ENCODE measurements at places on chromosomes 7 and 10.

DNA sequence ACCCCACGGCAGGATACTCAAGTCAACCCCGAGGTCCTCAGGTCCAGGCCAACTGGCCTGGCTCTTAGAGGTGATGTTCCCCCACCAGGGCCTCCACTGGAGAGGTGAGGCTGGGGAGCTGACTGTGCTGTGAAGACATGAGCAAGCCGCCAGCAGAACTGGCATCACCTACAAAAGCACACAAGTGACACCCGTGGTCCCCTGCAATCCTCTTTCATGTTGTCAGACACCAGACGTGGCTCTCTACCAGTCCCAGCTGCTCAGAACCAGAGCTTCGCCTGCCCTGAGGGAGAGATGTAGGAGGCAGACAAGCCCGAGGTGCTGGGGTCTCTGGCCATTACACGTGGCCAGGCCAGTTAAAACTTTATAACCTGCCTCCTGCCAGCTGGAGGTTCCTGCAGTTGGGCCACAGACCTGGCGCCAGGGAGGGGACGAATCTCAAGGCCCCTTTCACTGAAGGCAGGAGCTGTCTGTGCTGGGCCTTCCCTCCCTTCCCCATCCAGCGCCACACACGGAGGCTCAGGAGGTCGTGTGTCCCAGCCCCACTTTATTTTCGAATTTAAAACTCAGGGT, 2.2 kb downstream of the COMTD1 start:
- DNase-seq = no peak

DNA sequence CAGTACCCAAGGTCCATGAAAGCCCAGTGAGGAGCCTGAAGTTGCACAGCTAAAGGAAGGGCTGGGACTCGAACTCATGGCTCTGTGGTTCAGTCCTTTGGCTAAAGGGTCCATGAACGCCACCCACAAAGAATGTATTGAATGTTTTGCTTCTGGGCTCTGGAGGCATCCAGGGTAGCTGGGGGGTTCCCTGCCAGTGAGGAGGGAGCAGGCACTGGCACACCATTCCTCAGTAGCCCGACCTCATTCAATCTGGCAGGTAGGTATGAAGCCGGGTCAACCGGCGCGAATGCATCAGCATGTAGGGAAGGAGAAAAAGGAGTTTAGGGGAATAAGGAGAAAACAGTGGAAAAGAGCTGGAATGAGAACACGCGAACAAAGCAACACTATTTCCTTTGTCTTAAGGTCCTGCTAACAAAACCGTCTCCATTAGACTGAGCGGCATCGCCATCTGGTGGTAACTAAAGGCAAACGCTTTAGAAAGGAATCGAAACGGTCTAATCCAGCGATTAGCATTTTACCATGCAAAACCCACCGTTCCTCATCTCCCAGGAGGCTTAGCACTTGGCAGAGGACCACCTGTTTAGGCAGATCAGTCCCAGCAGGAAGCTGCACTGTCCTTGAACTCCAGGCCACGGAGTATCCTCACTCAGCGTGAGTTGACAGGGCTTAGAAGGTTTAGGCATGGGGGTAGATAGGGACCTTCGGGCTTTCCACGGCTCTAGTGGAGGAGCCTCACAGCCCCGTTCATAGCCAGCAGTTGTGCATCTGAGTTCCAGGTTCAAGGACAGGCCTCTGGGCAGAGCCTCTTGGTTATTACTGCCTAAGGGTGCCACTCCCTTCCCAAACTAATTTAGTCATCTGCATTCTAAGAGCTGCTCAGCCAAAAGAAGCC, 122.8 kb downstream of the UBE2H start:
- DNase-seq = peak; percentile 69

- no peak for DNase-seq
These were observed 44.0 kb downstream of the CAPZA2 start for GRCh38 chr7:116906391-116906790.

- no peak for DNase-seq
These were observed 28.5 kb downstream of the NPS start for GRCh38 chr10:127577376-127578258.

DNA sequence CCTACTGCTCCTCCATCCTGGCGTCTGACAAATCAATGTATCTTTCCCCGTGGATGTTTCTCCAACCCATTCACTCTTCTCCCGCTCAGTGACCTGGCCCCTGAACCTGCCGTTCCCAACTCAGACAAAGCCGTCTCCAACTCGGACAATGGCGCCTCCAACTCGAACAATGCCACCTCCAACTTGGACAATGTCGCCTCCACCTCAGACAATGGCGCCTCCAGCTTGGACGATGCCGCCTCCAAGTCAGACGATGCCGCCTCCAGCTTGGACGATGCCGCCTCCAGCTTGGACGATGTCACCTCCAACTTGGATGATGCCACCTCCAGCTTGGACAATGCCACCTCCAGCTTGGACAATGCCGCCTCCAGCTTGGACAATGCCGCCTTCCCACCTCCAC, 608.6 kb downstream of the DNAJB6 start:
- DNase-seq = no peak

- no peak for DNase-seq
These were observed 152.0 kb downstream of the MACC1 start for GRCh38 chr7:20064974-20065862.

DNA sequence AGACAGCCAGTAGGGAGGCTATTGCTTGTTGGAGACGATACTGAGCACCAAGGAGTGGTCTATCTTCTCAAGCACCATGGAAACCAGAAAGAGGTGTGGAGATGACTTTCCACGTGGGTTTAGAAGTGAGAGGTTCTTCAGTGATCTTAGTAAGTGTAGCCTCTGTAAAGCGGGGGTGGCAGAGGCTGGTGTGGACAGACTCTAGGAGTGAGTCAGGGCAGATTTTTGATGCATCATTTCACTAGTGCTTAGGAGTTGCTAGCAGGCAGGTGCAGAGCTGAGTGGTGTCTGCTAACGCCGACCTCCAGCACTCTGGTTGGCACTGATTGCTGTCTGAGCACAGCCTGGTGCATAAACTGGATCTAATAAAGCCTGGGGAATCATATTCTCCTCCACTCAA, 78.4 kb upstream of the ADO start:
- no peak for DNase-seq

GRCh38 chr10:87915989-87916388, 52.6 kb downstream of the PTEN start:
- DNase-seq = no peak

- no peak for DNase-seq
These were observed 192.2 kb downstream of the SEMA3A start for GRCh38 chr7:84002348-84002747.

GRCh38 chr10:98296524-98296923, 28.5 kb upstream of the LOXL4 start:
- DNase-seq = no peak

GRCh38 chr10:131264110-131264788, 47.3 kb downstream of the TCERG1L start:
- no peak for DNase-seq

DNA sequence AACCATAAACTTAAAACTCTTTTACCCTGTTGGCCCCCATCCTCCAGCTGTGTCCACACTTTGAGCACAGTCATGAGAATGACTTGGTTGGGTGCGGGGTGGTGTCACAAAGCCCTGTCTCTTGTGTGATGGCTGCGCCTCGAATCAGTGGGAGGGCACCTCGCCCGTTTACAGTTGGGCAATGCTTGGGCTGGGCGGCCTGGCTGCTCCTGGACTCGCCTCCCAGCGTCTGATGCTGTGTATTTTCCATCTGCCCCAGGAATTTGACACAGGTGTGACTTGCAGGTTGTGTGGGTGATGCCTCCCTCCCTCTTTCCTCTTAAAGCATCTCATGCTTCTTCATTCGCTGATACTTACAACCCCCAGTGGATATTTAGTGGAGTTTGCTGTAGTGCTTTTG, 33.7 kb downstream of the CHST12 start:
- DNase-seq = no peak

- DNase-seq = no peak
These were observed 10.6 kb downstream of the LRIT2 start for GRCh38 chr10:84214612-84215235.

- DNase-seq = no peak
These were observed 73.0 kb downstream of the UBE3C start for GRCh38 chr7:157211690-157212089.

DNA sequence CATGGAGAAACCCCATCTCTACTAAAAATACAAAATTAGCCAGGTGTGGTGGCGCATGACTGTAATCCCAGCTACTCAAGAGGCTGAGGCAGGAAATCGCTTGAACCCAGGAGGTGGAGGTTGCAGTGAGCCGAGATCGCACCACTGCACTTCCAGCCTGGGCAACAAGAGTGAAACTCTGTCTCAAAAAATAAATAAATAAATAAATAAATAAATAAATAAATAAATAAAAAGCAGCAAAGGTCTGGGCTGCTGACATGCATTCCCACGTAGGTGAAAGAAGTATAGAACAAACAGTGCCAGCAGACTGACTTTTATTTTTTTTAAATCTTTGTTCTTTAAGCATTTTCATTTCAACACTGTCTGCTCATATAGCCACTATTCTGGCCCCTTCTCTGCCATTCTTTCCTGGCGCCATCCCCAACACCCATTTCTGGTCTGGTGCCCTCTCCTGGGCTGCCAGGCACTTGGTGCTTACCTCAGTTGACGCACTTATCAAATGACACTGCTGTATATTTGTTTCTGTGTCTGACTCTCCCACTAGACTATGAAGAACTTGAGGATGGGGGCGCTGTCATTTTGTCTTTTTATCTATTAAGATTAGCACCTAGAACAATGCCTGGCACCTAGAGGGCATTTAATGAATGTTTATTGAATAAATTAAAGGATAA, 15.6 kb downstream of the FAM107B start:
- no peak for DNase-seq

DNA sequence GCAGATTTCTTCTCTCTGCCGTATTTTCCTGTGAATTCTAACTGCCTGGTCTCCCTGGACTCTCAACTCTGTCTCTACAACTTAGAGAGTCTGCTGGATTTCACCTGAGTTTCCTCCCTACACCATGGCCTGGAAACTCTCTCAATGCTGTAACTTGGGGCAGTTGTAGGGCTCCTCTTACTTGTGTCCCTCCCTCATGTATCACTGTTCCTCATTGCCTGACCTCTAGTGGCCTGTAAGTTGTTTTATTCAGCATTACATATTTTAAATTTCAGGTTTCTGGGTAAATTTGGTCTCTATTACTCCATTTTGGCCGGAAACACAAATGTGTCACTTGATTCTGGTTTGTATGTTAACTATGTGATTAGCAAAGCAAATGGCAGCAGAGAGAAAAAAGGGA, 70.9 kb downstream of the DYNC1I1 start:
- DNase-seq = no peak

- no peak for DNase-seq
These were observed 59.2 kb upstream of the GPR26 start for GRCh38 chr10:123606955-123607354.

DNA sequence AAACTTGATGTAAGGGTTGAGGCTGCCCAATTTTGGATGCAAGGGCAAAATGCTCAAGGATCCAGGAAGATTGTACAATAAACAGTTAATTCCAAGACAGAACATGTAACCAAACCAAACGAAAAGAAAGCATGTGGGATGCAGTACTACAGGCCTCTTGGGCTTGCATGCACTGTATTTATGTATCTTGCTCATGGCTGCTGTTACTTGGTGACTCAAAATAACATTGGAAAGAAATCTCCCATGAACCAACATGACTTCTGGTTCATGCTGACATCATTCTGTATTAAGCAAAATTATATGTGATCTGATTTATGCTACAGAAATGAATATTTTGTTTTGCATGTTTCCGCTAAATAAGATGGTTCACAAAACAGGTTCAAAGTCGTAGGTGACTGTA, 65.9 kb upstream of the FZD1 start:
- no peak for DNase-seq

- peak; percentile 47 for DNase-seq
These were observed 51.3 kb downstream of the AOC1 start for GRCh38 chr7:150903606-150904005.

GRCh38 chr7:18808026-18808425, 309.4 kb downstream of the TWIST1 start:
- DNase-seq = no peak

DNA sequence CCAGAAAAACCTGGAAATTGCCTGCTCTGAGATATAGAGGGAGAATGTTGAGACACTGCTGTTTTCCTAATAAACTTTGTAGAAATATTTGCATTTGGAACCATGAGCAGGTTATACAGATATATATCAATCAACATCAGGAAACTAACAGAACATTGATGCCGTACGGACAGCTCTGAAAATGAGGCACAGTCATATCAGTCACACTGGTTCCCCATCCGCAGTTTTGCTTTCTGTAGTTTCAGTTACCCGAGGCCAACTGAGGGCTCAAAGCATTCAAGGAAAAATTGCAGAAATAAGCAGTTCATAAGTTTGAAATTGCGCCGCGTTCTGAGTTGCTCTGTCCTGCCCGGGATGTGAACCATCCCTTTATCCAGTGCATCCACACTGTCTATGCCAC, 137.9 kb downstream of the KLF6 start:
- no peak for DNase-seq

DNA sequence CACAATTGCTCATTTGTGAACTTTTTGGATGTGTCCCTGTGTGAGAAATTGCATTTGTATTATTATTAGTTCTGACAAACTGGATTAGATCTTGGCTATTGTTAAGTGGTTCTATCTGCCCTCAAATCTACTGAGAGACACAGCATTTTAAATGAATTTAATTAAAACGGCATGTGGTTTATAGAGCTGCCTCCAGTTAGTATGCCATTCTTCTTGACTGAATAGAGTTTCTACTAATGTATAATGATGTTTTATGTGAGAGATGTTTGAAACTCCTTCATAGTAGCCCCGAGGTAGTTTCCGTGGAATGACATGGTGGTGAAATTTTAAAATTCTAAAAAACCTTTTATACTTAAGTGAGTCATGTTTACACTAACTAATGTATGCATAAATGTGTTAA, 110.9 kb downstream of the DYNC1I1 start:
- no peak for DNase-seq

DNA sequence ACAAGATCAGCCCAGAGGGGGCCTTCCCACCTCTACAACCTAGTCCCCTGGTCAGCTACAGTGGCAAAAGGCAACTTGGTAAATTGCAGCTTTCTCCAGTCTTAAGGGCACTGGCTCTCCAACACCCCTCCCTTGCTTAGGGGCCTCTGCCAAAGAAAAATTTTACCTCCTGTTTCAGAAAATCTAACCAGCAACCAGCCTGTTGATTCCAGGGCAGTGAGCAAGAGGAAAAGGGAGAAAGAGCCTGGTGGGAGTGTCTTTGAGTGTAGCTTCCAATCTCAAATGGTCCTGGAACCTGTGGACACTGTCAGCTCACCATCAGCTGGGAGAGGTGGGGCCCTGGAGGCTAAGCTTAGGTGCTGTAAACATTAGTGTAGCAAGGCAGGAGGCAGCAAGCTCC, 22.9 kb downstream of the ACTR1A start:
- no peak for DNase-seq

GRCh38 chr10:22997096-22997495, 69.2 kb downstream of the ARMC3 start:
- DNase-seq = no peak

GRCh38 chr7:7018290-7018689, 164.1 kb upstream of the C1GALT1 start:
- no peak for DNase-seq

- no peak for DNase-seq
These were observed 51.6 kb downstream of the PIK3CG start for GRCh38 chr7:106916679-106917078.
